ENCODE measurements at places on chromosomes 13 and 19.
A peak's percentile ranks its signal among the peaks of the same experiment; 100 is the strongest.

GRCh38 chr13:44052780-44053184 is 173.1 kb downstream of the LACC1 start:
- peak; percentile 17 for DNase-seq

- no peak for DNase-seq
These were observed 204.3 kb downstream of the EFNB2 start for GRCh38 chr13:106331116-106331515.

GRCh38 chr13:31943591-31943990 is 88.0 kb upstream of the FRY start:
- no peak for DNase-seq

DNA sequence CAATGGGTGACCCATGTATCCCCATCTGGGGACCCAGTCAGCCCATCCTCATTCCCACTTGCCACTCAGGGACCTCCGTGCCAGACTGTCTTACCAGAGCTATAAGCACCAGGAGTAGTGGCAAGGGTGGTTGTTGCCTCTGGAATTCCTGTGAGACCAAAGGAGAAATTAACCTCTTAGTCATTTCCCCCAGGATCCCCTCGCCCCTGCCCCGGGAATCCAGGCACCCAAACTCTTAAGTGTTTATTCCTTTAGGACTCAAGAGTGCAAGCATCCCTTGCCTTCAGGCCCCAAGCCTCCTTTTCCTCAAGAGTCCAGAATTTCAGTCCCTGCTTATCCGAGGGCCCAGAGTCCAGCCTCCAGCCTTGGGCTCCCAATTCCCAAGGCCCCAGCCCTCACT is 9.2 kb downstream of the NTN5 start:
- no peak for DNase-seq

DNA sequence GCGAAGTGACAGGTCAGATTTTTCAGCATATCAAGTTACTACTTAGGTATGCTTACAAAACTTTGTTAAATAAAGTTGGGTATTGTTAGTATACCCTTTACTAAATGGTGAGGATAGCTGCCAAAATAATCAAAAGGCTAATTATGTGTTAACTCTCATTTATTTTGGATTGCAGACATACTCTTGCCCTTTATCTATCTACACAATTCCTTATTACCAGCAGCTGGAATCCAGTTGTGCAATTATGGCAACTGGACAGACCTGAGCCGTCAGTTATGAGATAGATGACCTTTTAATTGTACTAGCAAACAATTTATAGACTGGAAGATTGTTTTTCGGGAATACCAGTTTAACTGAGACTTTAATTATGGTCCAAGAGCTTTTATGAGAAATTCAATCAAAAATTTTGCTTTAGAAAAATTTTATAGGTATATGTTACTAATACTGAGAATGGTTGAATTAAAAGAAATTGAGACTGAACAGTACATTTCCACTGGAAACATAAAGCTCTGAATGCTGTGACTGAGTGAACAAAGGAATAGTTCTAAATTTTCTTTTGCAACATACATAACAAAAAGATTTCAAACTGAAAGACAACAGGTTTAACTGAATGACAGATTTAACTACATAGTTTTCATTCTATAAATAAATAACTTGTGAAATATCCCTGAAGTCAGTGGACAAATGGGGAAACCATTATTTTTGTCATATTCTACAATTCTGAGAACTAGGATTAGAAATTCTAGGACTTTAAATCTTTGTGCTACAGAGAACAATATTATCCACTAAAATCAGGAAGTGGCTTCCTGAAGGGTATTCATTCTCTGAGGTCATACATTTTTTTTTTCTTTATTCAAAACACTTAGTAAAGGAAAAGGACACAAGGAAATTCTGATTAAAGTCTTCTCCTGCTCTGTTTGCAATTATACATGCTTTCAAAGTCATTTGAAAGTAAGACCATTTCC is 97.4 kb downstream of the ZC3H13 start:
- no peak for DNase-seq

DNA sequence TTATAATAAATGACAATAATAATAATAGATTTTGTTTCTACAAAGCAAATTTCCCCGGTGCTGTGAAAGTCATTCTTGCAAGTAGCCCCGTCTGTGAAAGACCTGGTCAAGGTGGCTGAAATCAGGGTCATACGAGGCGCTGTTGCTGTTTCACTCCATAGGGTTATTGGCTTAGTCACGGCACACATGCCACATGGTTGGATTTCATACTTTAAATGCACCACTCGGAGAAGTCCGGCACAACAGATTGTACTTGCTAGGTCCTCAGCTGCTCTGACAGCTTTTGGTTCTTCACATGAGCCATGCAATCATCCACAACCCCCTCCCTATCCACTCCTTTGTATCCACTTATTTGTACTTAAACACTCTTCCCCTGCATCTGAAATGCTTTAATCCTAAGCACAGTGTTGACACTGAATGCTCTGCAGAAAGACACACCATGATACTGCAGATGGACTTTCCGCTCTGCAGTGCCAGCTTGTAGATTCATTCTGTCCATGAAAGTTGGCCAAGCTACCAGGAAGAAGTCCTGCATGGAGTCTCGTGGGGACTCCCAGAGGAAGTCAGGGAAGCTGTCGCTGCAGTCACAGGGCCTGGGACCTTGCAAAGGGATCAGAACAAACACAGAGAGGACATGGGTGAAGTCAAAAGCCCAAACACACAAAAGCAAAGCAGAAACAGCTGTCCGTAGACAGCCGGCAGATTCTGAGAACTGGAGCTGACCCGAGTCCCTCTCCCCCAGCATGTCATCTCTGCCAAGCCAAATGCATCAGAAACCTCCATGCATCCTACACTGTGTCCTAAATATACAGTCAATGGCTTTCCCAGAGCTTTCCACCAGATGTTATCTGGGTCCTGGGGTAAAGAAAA is 124.6 kb downstream of the COL4A2 start:
- no peak for DNase-seq

DNA sequence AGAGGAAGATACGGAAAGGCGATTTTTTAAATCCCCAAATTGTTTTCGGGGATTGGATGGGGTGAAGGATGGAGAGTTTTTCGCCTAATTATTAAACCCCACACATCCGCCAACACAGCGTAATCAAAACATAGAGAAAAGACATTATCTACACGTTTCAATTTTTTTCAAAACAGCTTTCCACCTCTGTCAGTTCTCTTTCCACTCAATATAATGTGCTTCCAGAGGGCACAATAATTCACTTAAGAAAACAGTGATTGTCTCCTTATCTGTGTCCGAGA is 435 bp upstream of the OBI1 start:
- DNase-seq = no peak

- DNase-seq = no peak
These were observed 177.1 kb upstream of the RFC3 start for GRCh38 chr13:33640832-33641231.

GRCh38 chr13:35163674-35164073 is 221.6 kb downstream of the NBEA start:
- DNase-seq = no peak

DNA sequence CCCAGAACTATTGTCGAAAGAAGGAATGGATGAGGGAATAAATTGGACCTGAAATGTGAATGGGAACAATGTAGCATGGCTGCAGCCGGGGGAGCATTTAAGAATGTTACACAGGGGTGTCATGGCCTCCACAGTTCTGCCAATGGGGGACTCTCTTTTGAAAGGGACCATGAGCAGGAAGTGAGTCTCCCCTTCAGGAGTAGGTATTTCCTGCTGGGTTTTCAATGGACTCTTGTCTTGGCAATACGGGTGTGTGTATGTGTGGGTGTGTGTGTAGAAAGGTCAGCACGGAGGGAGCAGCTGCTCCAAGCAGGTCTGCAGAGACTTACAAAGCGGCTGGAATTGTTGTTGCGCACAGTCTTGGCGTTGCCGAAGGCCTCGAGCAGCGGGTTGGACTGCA is 24.4 kb downstream of the MYO1F start:
- DNase-seq = no peak

GRCh38 chr13:70088926-70089325 is 18.7 kb upstream of the ATXN8OS start:
- no peak for DNase-seq

Measured in transverse colon (tissue), 4 donors.